RPMI7951 (cell line): ENCODE measurements at places on chromosomes 11 and 22.

DNA sequence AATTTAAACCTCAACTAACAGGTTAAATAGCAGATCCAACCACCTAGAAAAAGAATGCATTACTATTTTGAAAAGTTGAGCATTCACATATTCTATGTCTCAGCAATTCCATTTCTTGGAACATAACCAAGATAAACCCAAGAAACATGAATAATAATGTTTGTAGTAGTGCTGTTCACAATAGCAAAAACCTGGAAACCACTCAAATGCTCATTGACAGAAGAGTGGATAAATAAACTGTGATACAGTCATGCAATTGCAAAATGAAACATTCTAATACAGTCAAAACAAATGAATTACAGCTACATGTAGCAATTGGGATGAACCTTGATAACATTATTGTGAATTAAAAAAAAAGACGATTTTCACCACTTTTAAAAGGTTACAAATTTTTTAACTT, 162.8 kb upstream of the TMEM45B start:
- DNase-seq, result no peak

GRCh38 chr11:112962579-112963367, 1.6 kb downstream of the NCAM1 start:
- peak; percentile 90 for DNase-seq

- no peak for DNase-seq
Measured at GRCh38 chr22:46443850-46444389, 93.5 kb downstream of the CELSR1 start.

- no peak for DNase-seq
Measured at GRCh38 chr22:28426346-28427132, 253.1 kb downstream of the TTC28 start.

GRCh38 chr11:65891219-65892136, 1.0 kb downstream of the CCDC85B start:
- peak; percentile 65 for DNase-seq

DNA sequence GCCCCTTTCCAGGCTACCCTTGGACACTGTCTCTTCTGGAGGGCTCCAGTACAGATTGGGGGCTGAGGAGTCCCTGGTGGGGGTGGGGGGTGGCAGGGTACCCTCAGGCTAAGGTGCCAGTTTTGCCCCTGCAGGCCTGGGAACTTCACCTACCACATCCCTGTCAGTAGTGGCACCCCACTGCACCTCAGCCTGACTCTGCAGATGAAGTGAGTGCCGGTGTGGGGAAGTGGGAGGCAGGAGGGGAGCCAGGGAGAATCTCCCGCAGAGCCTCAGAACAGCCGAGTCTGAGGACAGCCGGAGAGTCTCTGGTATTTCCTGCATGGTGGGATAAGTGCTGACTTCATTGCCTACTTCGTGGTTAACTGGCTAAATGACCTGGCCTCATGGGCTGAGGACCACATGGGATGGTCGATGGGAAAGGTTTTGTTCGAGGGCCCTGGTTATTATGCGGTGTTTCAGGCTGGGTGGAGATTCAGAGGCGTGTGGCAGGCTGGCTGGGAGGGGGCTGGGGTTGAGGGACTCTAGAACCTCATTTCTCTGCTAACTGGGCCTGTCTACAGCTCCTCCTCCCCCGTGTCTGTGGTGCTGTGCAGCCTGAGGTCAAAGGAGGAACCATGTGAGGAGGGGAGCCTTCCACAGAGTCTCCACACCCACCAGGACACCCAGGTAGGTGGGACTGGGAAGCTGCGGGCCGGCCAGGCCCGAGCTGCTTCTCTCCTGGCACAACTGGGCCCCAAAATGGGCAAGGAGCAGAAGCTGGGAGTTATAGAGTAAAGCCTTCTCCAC, 8.5 kb downstream of the TMEM258 start:
- no peak for DNase-seq

- DNase-seq, result peak; percentile 70
Measured at GRCh38 chr11:45918331-45918941, 759 bp upstream of the PEX16 start.

DNA sequence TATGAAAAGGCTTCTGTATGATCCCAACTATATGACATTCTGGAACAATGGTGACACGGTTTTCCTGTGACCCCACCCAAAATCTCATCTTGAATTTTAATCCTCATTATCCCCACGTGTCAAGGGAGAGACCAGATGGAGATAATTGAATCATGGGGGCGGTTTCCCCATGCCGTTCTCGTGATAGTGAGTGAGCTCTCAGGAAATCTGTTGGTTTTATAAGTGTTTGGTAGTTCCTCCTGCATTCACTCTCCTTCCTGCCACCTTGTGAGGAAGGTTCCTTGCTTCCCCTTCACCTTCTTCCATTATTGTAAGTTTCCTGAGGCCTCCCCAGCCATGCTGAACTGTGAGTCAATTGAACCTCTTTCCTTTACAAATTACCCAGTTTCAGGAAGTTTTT, 53.1 kb upstream of the TSPAN18 start:
- DNase-seq, result no peak

- DNase-seq, result no peak
Measured at GRCh38 chr11:101960231-101960630, 43.9 kb upstream of the ANGPTL5 start.

DNA sequence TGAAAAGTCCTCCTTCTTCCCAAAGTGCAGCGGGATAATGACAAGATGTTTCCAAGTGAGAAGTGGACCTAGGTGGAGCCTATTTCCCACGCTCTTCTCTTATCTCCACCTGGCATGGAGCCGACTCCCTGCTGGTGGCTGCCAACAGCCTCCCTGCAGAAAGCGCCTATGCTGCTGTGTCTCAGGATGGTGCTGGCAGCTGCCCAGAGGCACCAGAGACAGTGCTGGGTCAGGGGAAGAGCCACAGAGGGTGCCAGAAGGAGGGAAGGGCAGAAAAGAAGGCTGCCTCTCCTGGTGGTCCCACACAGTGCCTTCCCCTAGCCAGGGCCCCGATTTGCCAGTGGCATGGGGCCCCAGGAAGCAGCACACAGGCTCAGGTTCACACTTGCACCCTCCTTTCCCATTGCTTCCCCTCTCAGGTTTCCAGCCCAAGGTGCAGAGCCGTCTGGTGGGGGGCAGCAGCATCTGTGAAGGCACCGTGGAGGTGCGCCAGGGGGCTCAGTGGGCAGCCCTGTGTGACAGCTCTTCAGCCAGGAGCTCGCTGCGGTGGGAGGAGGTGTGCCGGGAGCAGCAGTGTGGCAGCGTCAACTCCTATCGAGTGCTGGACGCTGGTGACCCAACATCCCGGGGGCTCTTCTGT, 19.0 kb downstream of the CD5 start:
- no peak for DNase-seq

- DNase-seq, result peak; percentile 46
Measured at GRCh38 chr11:45233121-45233803, 52.9 kb downstream of the SYT13 start.

DNA sequence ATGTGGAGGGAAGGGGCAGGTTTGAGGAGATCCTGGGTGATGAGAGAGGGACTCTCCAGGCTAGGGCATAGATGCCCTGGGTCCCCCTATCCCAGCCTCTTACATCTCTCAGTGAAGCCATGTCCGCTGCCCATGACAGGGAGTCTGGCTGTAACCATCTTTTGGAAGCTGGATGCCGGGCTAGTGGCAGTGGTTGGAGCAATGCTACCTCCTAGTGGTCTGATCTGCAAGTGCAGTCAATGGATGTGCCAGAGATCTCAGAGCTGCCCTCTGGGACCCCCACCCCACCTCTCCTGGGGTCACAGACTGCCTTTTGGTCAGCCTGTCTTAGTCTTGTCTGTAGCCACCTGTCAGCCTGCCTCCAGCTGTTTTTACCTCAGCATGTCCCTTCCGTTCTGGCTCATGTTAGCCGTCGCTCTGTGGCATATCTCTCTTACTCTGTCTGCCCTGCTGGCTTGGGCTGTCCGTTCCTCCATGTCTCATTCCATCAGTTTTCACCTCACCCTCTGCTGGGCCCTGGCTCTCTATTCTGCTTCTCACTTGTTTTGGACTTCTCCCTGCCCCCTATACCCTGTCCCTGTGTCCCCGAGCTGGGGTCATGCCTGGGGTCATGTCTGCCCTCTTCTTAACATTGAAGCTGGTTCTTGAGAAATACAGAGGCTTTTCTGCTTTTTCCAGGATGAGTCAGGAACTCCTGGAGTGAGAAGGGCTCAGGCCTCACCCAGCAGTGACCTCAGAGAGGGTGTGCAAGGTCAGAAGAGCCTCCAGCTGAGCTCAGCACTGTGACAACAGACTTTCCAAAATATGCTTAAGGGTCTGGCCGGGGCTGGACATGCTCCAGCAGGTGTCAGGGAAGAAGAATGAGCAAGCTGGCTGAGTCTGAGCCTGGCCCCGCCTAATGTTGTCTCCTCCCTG, 52.0 kb upstream of the THY1 start:
- DNase-seq, result peak; percentile 86

- no peak for DNase-seq
Measured at GRCh38 chr22:39645532-39645931, 75.0 kb downstream of the CACNA1I start.

GRCh38 chr11:116275635-116276034, 497.2 kb downstream of the BUD13 start:
- DNase-seq, result peak; percentile 73

- no peak for DNase-seq
Measured at GRCh38 chr22:36316419-36316818, 63.5 kb downstream of the APOL1 start.

DNA sequence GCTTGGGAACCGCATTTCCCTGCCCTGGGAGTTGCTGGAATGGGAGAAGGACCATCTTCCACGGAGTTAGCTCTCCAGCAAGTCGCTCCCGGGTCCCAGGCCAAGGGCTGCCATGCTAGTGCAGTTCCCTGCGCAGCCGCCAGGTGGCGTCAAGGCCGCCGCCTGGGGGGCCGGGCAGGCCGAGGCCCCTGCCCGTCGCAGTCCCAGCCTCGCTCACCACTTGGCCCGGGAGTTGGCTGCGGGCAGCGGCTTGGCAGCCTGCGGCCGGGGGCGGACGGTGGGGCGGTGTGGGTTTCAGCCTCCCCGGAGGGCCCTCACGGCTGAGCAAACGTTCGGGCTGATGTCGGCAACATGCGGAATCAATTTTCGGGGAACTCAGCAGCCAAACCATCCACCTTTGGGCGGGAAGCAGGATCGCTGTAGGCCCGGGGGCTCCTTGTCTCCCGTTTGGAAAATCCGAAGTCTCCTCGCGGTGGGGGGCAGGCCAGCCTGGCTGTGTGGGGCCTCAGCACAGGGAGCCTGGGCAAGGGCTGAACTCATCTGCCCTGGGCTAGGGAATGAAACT, 415.1 kb downstream of the SOX6 start:
- DNase-seq, result no peak

DNA sequence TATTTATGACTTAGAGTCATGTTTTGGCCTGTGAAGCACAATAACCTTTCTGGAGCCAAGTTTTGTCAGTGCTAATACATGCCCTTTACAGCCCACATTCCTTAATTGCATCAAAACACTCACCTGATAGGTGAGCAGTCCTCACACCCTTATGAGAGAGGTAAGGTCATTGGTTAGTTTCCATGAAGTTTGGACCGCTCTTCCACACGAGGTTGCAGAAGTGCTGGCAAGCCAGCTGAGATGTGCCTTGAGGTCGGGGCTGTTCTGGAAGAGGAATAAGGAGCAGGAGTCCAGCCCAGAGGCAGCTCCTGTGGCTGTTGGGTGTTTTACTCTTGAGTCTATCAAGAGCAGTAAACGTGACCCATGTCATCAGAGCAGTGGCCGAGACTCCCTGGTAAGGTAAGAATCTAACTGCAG, 76.3 kb downstream of the CYB5R2 start:
- no peak for DNase-seq

DNA sequence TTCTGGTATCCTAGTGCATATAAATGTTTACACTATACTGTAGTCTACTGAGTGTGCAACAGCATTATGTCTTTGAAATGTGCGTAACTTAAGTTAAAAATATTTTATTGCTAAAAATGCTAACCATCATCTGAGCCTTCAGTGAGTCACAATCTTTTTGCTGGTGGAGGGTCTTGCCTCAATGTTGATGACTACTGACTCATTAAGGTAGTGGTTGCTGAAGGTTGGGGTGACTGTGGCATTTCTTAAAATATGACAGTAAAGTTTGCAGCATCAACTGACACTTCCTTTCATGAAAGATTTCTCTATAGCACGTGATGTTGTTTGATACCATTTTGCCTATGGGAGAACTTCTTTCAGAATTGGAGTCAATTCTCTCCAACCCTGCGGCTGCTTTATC, 8.5 kb upstream of the CREBZF start:
- DNase-seq, result no peak

- no peak for DNase-seq
Measured at GRCh38 chr11:73810637-73811036, 23.0 kb downstream of the MRPL48 start.

DNA sequence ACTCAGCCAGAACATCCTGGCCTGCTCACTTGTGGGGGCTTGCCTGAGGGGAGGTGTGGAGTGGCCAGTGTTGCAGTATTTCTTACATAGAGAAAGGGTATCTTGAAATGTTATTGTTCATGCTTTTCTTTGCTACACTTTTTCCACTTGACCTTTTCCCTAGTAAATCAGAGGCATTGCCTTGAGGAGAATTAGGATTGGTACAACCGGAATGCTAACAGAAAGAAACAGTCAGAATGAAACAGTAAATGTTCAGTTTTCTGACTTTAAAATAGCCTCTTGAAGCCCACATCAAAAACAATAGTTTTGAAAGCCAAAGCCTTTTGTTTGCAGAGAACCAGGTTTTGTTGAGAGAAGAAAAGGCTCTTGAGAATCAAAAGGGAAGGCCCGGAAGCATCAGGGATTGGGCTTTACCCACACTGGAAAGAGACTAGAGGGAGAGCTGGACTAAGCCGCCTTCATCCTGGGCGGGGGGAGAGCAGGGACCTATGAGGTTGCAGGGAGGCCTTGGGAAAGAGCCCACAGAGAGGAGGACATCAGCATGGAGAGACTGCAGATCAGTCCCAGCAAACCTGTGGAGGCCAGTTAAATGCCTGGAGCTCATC, 12.4 kb downstream of the ADM start:
- no peak for DNase-seq

DNA sequence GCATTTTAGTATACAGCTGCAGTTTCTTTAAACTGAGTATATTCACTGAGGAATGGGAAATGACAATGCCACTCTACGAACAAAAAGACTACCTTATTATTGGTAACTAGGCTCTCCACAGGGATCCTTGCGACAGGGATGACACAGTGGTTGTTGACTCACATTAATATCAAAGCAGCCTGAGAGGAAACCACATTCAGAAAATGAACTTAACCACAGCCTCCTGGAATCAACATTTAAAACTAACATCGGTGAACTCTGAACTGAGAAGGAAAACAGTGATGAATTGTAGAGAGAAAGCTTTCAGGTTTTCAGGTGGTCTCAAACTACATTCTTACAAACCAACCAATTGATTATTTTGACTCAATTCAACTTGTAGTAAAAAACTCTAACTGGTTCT, 90.3 kb upstream of the MTMR2 start:
- DNase-seq, result peak; percentile 84

DNA sequence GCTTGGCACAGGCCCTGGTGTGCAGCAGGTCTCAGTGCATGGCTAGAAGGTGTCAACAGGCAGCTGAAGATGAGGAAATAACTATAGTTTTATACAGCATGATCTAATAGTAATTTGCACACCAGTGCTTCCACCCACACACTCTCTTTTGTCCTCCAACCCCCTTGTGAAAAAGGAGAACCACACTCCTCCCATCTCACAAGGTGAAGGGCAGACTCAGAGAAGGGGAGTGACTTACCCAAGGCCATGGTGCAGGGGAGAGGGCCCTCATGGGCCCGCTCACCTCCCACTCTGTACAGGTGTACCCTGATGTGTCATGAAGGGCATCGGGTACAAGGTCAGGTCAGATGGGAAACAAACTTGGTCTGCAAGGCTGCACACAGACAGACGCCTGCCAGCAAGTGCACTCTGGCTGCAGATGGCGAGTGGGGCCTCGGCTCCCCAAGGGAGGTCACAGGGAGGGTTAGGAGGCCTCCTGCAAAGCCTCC, 53.4 kb downstream of the DGCR2 start:
- DNase-seq, result no peak
